ENCODE measurements at places on chromosomes 3 and 15.

DNA sequence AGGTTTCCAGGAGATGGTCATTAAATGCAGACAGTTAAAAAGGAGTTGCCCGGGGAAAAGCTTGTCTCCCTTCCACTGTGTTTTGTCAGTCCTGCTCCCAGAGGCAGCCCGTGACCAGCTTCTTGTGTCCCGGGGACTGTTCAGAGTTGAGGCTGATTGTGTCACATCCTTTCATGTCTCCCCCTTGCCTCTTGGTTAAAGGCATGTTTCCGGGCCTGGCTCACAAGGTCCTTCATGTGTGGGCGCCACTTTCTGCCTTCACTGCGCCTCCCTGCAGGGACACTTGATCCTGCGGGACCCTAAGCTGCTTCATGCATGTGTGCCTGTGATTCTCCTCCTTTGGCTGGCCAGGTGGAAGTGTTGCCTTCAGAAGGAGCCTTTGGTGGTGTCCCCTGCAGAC, 9.2 kb downstream of the CHCHD6 start:
- H3K4me3 ChIP-seq = no peak overlapping the region
- no peaks in the 10 kb centered on the region for H3K27me3 ChIP-seq
- no peak for DNase-seq
- H3K36me3 ChIP-seq = peaks cover 4% of the 10 kb centered on the region
- H3K4me1 ChIP-seq = peaks cover 10% of the 10 kb centered on the region

GRCh38 chr3:177541541-177541940, 344.3 kb upstream of the TBL1XR1 start:
- H3K27me3 ChIP-seq = no peaks in the 10 kb centered on the region
- no peak overlapping the region for H3K27ac ChIP-seq
- no peak overlapping the region for H3K4me3 ChIP-seq
- no peak for DNase-seq
- H3K36me3 ChIP-seq = no peaks in the 10 kb centered on the region

- peaks cover 15% of the 10 kb centered on the region for H3K27me3 ChIP-seq
- no peak for DNase-seq
- no peak overlapping the region for H3K27ac ChIP-seq
- H3K36me3 ChIP-seq = no peaks in the 10 kb centered on the region
- H3K4me1 ChIP-seq = peaks cover 7% of the 10 kb centered on the region
Observed at GRCh38 chr3:58672451-58672850, 5.9 kb upstream of the FAM3D start.

- H3K27me3 ChIP-seq = no peaks in the 10 kb centered on the region
- no peak overlapping the region for H3K27ac ChIP-seq
- no peaks in the 10 kb centered on the region for H3K4me1 ChIP-seq
- no peak for DNase-seq
Observed at GRCh38 chr3:187850258-187850921, 105.1 kb upstream of the BCL6 start.

- no peak overlapping the region for H3K4me3 ChIP-seq
- no peak for DNase-seq
- H3K27me3 ChIP-seq = no peaks in the 10 kb centered on the region
- no peaks in the 10 kb centered on the region for H3K36me3 ChIP-seq
- no peak overlapping the region for H3K27ac ChIP-seq
- peaks cover 20% of the 10 kb centered on the region for H3K4me1 ChIP-seq
Observed at GRCh38 chr3:31999907-32000439, 18.4 kb downstream of the ZNF860 start.

DNA sequence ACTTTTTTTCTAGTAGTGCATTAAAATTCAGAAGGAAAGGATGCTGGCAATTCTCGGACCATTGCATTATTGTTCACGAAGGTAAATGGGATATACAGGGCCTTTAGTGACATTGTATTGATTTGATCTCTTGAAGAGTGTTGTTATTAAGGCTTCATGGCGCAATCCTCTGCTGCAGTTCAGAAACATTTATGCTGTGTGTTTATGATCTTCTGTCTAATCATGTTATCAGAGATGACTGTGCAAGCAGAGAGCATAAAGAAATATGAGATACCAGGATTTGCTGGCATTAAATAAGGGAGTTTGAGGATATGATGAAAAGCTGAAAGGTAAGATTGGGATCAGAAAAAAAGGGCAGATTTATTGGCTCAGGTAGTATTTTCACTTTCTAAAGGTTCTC, 180.6 kb downstream of the EPHA6 start:
- no peaks in the 10 kb centered on the region for H3K27me3 ChIP-seq
- H3K36me3 ChIP-seq = peaks cover 8% of the 10 kb centered on the region
- no peak overlapping the region for H3K4me3 ChIP-seq
- no peak overlapping the region for H3K27ac ChIP-seq

- peaks cover 37% of the 10 kb centered on the region for H3K27me3 ChIP-seq
- DNase-seq = no peak
- no peaks in the 10 kb centered on the region for H3K36me3 ChIP-seq
- H3K27ac ChIP-seq = no peak overlapping the region
- H3K4me3 ChIP-seq = peak overlapping the region; percentile 69
- H3K4me1 ChIP-seq = peaks cover 20% of the 10 kb centered on the region
Observed at GRCh38 chr15:48964898-48965297, 1.2 kb upstream of the SHC4 start.

DNA sequence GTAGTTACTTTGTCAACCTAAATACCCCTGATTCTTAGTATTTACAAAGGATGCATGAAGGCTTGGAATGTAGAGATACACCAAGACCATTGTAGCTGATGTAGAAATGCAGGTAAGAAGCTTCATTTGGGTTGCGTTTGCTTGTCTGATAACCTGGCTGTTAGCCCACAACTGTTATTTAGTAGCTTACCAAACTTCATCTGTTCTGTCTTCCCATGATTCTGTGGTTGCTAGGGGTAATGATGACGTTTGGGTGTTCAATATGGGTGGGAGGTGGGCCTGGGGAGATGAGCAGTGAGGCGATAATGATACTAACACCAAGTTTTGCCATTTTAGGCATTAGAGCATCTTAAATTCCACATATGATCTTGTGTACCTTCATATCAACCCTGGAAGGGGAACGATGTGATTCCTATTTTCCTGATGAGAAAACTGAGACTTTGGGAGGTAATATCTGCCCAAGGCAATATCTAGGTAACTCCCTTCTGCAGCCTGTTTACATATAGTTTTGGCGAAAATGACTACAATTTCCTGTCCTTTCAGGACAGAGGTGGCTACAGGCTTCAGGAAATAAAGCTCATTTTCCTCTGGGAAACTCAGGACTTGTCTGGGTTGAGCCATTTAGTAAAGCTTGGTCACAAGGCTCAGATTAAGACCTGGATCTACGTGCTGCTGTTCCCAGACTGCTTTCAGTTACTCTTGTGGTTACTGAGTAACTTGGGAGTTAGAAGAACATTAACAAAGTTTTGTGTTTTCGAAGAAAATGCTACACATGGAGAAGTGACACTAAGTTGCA, 26.8 kb downstream of the FNDC3B start:
- peaks cover 28% of the 10 kb centered on the region for H3K36me3 ChIP-seq
- H3K4me1 ChIP-seq = peaks cover 62% of the 10 kb centered on the region
- no peaks in the 10 kb centered on the region for H3K27me3 ChIP-seq
- no peak overlapping the region for H3K27ac ChIP-seq

GRCh38 chr3:8882642-8883041, 80.6 kb downstream of the RAD18 start:
- H3K4me1 ChIP-seq = peaks cover 8% of the 10 kb centered on the region
- H3K36me3 ChIP-seq = peaks cover 35% of the 10 kb centered on the region
- H3K27me3 ChIP-seq = no peaks in the 10 kb centered on the region

- no peak for DNase-seq
- peaks cover 29% of the 10 kb centered on the region for H3K4me1 ChIP-seq
- H3K36me3 ChIP-seq = no peaks in the 10 kb centered on the region
- H3K4me3 ChIP-seq = no peak overlapping the region
- H3K27ac ChIP-seq = no peak overlapping the region
Observed at GRCh38 chr3:15498431-15499214, 22.9 kb downstream of the COLQ start.

GRCh38 chr15:68550004-68550403, 28.8 kb upstream of the CORO2B start:
- H3K27ac ChIP-seq = no peak overlapping the region
- H3K4me1 ChIP-seq = peaks cover 5% of the 10 kb centered on the region
- peaks cover 31% of the 10 kb centered on the region for H3K27me3 ChIP-seq
- no peaks in the 10 kb centered on the region for H3K36me3 ChIP-seq
- no peak overlapping the region for H3K4me3 ChIP-seq

- peaks cover 14% of the 10 kb centered on the region for H3K27me3 ChIP-seq
- no peak overlapping the region for H3K4me3 ChIP-seq
- no peaks in the 10 kb centered on the region for H3K36me3 ChIP-seq
- H3K27ac ChIP-seq = no peak overlapping the region
Observed at GRCh38 chr3:12439161-12439940, 44.9 kb upstream of the TSEN2 start.

GRCh38 chr3:150184426-150185071, 213.9 kb upstream of the PFN2 start:
- no peaks in the 10 kb centered on the region for H3K36me3 ChIP-seq
- no peak for DNase-seq
- no peak overlapping the region for H3K4me3 ChIP-seq
- H3K27ac ChIP-seq = no peak overlapping the region
- peaks cover 3% of the 10 kb centered on the region for H3K27me3 ChIP-seq
